CD4-positive, alpha-beta T cell (primary cell): ENCODE measurements at places on chromosomes 6 and 20. TPM values are rescaled to one million over a fixed set of nuclear protein-coding genes. Genes with fewer than 3 reads are reported as not detected.

GRCh38 chr6:6390849-6391602 is 70.6 kb upstream of the F13A1 start:
- H3K27ac ChIP-seq = no peak overlapping the region
- DNase-seq = no peak
- H3K4me3 ChIP-seq = no peak overlapping the region
- H3K27me3 ChIP-seq = no peaks in the 10 kb centered on the region
- no peaks in the 10 kb centered on the region for H3K36me3 ChIP-seq

RNF144B gene
- total RNA-seq = 2.3 TPM

KIFC1 gene
- total RNA-seq = 1.6 TPM

MYB gene
- 2.6 TPM for total RNA-seq
